Stimulated activated CD8-positive, alpha-beta memory T cell treated with anti-CD3 and anti-CD28 coated beads, Interleukin-4, amount 100 ng/mL, for 48 hours (primary cell): ENCODE measurements at places on chromosomes 2 and 18.

GRCh38 chr2:217902379-217903141 is 100.2 kb downstream of the TNS1 start:
- no peak for DNase-seq

DNA sequence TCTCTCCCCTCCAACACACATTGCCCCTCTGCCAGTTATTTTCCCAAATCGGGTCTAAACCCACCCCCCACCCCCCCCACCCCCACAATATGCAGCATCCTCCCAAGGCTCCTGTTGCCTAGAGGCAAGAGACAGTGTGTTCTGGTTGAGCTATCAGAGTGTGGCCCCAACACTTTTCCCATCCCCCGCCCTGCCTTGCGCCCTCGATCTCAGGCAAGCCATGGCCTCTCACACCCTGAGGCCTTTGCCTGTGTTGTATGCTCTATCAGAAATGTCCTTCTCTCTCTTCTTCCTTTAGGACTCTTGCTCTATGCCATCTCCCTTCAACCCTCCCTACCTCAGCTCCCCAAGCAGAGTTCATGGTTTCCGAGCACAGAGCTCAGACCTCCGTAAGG is 9.5 kb upstream of the GRHL1 start:
- DNase-seq = no peak

DNA sequence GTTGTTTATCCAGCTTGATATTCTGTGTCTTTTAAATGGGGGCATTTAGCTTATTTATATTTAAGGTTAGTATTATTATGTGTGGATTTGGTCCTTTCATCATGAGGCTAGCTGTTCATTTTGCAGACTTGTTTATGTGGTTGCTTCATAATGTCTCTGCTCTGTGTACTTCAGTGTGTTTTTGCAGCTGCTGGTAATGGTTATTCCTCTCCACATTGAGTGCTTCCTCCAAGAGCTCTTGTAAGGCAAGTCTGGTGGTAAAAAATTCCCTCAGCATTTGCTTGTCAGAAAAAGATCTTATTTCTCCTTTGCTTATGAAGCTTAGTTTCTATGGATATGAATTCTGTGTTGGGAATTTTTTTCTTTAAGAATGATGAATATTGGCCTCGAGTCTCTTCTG is 47.8 kb upstream of the NT5C1B start:
- DNase-seq = no peak

DNA sequence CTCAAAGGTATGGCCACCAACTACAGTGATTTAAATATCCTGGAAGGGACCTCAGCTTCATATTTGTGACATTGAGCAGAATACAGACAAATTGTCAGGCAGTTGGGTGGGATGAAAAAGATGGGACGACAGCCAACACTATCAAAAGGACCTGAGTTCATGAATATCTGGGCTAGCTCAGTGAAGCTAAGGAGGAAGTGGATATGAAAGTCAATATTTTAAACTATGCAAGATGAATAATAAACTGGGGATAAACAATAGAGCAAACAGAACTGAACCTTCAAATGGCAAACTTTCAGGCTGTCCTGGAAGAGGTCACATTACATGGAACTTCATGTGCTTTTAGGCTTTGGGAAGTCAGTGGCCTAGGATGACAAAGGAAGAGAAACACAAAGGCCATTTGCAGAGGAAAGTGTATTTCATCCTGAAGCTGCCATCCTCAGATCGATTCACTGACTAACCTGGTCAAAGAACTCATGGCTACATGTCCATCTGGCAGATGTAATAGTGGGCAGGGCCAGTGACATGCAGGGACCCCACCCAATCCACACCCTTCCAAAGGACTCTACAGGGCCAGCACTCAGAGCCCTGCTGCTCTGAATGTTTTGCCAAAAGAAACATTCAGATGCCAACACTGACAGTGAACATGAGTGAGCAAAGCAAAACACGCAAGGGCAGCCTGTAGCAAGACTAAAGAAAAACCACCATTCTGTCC is 175.7 kb downstream of the ETAA1 start:
- DNase-seq = no peak

GRCh38 chr2:156874707-156875106 is 382.8 kb upstream of the GALNT5 start:
- no peak for DNase-seq

DNA sequence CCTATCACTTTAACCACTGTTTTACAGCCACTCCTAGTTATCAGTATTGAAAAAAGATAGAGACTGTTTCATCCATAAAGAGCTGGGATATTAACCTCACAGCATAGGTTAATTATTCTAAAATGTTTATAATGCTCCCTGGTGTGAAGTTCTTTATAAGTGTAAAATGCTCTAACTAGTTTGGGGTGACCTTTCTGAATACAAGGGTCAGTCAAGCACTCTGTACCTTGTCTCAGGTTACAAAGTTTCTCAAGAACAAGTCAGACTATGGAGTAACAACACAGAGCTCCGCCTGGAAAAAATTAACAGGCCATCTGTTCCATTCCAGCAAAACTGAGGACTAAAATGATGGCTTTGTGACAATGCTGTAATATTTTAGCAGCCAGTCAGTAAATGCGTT is 107.4 kb downstream of the NOL4 start:
- DNase-seq = no peak

GRCh38 chr18:45071956-45072355 is 391.3 kb downstream of the SETBP1 start:
- no peak for DNase-seq

DNA sequence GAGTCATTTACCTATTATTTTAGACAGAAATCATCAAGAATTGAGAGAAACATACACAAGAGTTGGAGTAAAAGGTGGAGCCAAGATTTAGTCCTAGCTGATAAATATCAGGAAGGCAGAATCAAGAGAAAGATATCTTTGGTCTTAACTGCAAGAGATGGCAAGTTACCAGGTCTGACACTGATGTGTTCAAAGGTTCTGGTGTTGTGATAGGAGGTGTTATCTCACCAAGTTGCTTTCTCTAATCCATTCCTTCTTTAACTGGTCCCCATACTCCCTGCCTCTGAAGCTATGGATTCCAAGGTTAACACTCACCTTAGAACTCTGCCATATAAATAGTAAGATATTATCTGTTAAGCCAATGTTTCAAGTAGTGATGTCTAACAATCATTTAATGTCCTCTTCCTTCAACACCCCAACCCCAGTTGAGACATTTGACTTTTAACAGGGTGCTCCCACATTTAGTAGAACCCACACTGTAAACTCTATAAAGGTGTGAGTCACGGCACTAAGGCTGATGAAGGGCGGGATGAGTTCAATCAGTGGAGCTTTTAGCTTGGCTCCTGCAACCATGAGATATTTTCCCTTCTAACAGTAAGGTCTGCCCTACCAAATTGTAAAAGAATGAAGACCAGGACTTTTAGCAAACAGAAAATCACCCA is 333.7 kb downstream of the RND3 start:
- DNase-seq = no peak
